ENCODE measurements at places on chromosomes 7 and 10.
A peak's percentile ranks its signal among the peaks of the same experiment; 100 is the strongest.

DNA sequence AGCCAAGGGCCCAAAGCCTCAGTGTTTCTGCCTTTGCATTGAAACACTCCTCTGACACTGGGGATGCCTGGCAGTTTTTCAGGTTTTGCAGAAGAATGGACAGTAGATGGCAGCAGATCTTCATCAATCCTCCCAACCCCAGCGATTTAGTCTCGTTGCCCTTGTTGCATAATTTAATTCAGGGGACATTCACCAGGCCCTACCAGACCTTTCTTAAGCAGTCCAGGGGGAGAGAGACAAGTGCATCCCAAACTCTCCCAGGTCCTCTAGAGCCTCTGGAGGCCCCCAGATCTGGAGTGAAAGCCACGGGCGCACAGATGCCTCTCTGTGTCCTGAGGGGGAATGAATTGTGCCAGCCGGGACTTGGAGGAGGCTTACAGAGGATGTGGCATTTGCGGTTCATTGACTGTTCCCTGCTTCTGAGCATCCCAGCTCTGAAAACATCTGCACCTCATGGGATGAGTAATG lies 29.6 kb downstream of the MINDY4 start:
- DNase-seq, result peak; percentile 72

DNA sequence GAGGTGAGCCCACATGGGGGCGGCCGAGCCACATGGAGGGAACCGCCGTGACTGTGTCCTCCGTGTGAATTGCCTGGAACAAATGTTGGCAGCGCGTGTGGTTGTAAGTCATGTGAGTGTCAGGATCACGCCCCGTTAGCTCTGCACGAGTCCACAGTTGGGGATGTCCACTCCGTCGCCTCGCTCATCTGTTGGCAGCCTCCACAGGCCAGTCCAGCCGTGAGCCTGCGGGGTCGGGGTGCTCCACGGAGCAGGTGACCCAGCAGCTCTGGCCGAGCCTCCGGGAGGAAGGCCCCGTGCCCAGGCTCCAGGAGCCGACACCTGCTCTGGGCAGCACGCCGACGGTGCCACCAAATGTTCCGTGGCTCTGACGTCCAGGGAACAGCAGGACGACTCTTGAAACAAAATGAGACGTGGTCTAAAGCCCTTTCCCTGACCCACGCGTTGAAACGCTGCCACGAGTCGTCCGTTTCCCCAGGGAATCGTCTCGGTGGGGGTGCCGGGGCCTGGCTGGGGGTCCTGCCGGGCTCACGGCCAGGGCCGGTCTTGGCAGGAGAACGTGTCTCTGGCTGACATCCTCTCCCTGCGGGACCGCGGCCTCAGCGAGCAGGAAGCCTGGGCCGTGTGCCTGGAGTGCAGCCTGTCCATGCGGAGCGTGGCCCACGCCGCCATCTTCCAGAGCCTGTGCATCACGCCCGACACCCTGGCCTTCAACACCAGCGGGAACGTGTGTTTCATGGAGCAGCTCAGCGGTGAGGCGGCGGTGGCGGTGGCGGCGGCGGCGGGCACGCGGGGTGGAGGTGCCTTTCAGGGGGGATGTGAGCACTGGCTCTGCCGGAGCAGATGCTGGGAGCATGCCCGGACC lies 7.0 kb downstream of the KNDC1 start:
- no peak for DNase-seq

DNA sequence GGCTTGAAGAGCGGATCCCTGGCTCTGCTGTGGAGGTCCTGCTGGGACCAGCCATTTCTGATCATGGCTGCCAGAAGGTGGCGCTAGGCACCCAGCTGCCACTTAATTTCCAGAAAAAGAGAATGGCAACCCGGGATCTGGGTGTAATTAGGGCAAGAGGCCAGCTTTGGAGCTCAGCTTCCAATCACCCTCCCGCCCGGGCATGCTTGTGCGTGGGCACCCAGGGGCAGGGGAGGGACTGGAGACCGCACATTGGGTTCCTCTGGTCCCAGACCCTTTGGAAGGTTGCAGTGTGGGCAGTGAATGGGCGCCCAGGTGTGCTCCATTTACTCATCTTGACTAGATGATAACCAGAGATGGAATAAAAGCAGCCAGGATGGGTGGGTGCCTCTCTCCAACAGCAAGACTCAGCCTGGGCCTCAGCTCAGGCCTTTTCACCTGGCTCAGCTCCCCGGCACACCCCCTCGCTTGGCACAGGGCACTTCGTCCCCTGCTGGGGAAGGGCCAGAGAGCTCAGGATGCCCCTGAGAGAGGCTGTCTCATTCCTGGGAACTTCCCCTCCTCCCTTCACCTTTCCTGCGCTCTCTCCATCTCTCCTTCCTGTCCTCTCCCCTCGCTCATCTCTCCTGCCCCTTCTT lies 14.7 kb downstream of the FAM241B start:
- peak; percentile 42 for DNase-seq

DNA sequence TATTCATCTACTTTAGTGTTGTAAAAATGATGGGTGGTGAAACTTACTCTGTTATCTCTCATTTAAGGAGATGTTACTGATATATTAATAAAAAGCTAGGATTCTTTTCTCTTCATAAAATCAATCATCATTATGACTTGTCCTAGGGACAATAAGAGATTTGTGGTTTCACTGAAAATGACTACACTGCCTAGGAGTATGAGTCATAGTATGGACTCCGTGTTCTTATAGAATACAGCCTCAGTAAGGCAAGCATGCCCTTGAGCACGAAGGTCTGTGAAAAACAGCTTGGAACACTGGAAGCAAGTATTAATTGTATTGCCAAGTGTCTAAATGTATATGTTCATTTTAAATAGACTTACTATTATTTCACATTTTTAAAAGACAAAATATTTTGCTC lies 749.2 kb upstream of the PCDH15 start:
- no peak for DNase-seq

DNA sequence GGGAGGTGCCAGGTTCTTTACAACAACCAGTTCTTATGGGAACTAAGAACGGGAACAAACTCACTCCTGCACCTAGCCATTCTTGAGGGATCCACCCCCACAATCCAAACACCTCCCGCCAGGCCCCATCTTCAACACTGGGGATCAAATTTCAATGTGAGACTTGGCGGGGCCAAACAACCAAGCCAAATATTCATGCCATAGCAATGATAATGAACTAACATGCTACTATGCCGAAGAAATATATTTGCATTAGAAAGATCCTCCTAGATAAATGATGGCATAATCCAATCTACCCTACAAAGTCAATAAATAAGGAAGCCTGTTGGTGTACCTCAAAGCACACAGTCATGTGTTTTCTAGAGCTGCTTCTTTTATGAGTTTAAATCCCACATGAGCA lies 57.6 kb downstream of the CCDC71L start:
- DNase-seq, result no peak

DNA sequence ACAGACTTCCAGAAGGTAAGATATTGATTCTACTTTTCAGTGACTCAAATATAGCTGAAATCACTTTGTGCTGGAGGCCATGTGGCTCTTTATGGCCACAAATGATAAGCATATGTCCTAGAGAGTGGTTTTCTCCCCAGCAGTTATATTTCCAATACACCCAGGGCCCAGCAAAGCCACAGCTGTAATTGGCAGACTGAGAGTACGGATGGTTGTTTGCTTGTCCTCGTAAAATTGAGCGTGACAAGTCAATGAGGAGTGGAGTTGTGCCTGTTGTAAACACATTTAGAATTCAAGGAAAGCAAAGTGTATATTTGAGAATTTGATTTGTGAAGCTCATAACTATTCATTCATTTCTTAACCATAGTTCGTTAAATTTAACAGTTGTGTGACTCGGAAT lies 201.8 kb downstream of the LHFPL3 start:
- DNase-seq, result no peak

- no peak for DNase-seq
Measured at GRCh38 chr7:26580711-26581110, 283.7 kb downstream of the SKAP2 start.

DNA sequence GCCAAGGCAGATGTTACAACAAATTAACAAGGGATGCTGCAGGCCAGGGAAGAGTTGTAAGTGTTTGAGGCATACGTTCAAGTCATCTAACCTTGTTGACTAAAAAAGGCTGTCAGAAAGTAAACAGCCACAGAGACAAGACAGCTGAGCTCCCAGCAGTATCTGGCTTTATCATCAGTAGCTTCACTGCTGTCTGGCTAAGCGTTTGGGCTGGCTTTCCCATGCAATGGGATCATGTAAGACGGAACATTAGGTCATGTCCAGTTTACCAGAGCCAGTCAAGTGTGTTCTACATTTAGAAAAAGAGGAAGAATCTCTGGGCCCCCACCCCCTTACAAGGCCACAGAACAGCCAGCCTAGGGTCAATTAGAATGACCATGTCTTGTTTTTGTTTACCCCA lies 51.3 kb upstream of the GSAP start:
- DNase-seq, result no peak

DNA sequence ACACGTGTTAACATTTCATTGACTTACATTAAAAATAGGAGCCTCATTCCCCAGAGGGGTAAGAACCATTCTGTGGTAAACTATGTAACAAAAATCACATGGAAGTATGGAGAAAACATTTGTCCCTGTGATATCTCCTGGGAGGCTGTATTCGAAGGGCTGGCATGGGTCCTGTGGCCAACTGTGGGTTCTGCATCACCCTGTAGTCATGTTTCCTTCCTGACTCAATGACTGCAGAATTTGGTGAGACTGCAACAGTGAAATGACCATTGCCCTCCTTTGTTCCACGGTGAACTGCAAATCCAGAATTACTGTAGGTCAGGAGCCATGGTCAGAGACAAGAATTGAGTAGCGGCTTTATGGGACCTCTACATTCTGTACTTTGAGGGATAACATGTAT lies 3.6 kb upstream of the ZEB1 start:
- no peak for DNase-seq

All from kidney glomerular epithelial cell (primary cell).